Nephron progenitor cell (in vitro differentiated cells): ENCODE measurements at places on chromosomes 3 and 15.

GRCh38 chr3:72594615-72595215, 253.5 kb downstream of the SHQ1 start:
- no peak overlapping the region for H3K4me3 ChIP-seq
- H3K36me3 ChIP-seq = no peaks in the 10 kb centered on the region
- DNase-seq = no peak
- H3K4me1 ChIP-seq = peaks cover 86% of the 10 kb centered on the region
- H3K27ac ChIP-seq = no peak overlapping the region
- peaks cover 58% of the 10 kb centered on the region for H3K27me3 ChIP-seq

- DNase-seq = no peak
- H3K27ac ChIP-seq = no peak overlapping the region
- peaks cover 7% of the 10 kb centered on the region for H3K36me3 ChIP-seq
- H3K4me3 ChIP-seq = no peak overlapping the region
- H3K4me1 ChIP-seq = peaks cover 5% of the 10 kb centered on the region
These were observed 105.3 kb downstream of the CTNNB1 start for GRCh38 chr3:41304593-41304992.

DNA sequence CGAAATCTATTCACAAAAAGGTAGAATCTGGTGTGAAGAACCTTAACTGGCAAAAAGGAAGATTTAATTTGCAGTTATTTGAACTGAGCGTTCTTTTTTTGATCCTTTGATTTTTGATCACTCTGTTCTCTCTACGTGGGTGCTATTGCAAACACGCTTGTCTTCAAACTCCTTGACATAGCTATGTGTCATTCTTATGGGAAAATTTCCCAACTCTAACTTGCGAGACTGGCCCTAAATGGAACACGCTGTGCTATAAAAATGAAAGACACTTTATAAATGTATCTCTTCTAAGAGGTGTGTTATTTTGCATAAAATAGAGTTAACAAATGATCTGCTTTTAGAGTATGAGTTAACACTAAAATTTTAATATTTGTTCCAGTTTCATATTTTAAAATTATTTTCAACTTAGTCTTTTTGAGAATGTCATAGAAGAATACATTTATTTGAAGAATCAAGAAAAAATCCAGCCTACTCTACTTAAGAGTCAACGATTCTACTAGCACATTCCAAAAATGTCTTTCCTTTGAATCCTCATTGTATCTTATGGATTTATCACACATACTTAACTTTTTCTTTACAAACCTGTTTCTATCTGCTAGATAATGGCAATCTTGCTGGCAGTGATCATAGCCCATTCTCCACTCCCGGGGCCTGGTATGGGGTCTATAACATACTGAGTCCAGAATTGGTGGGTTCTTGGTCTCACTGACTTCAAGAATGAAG, 610.0 kb upstream of the TBL1XR1 start:
- H3K27me3 ChIP-seq = peaks cover 4% of the 10 kb centered on the region
- no peak overlapping the region for H3K27ac ChIP-seq
- H3K36me3 ChIP-seq = peaks cover 22% of the 10 kb centered on the region
- H3K4me3 ChIP-seq = no peak overlapping the region

DNA sequence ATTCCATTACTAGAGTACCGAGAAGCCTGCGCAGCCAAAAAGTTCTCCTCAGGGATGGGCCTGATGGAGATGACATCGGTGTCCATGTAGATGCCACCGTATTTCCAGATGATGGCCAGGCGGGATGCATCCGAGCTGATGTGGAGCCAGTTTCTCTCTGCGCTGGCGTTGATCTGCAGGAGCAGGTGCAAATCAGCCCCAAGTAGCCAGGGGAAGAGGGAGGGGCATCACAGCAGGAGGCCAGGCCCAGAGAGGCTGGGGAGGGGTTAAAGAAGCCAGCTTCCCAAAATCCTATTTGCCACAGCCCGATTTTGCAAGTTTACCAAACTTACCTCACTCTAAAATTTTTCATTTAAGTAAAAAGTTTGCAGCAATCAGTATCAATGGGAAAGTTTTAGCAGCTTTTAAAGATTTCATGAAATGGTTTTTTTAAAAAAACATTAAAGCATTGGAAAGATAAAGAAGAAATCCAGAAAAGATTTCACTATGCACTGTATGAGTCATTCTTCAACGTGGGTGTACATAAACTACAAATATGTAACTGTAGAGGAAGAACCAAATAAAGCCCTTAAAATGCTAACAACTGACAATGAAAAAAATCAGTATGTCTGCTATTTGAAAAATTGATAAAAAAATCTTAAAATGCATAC, 7.4 kb downstream of the A4GNT start:
- no peak overlapping the region for H3K4me3 ChIP-seq
- H3K4me1 ChIP-seq = peaks cover 15% of the 10 kb centered on the region
- DNase-seq = no peak
- H3K36me3 ChIP-seq = no peaks in the 10 kb centered on the region
- H3K27ac ChIP-seq = no peak overlapping the region
- H3K27me3 ChIP-seq = peaks cover 3% of the 10 kb centered on the region

GRCh38 chr3:117520582-117520981, 811.0 kb downstream of the TUSC7 start:
- H3K4me1 ChIP-seq = peaks cover 28% of the 10 kb centered on the region
- H3K4me3 ChIP-seq = no peak overlapping the region
- no peak overlapping the region for H3K27ac ChIP-seq
- DNase-seq = no peak

DNA sequence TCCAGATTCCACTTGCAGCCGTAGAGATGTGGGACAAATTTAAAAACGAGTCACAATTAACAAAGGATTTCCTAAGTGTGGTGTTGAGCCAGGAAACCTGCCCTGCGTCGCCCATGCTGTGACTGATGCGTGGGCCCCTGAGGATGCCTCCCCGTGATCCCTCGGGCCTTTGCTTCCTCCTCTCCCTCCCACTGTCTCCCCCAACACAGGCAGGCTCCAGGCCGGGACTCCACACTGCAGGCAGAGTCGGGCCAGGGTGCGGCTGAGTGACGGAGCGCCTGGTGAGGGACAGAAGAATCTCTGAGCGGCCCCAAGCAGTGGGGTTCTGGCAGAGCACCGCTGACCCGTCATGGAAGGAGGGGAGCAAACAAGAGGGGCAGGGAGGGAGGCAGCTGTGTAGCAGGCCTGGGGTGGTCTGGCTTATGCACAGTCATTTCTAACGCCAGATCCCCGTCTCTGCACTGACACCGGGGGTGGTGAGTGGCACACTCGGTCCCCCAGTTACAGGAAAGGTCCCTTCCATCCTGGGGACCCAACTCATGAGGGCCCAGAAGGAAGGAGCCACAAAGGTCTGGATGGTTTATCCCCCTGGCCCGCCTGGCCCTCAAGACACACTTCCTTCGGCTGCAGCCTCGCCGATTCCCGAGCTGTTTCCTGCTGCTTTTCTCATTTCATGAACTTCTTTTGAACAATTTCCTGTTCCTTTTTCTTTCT, 91.0 kb downstream of the XXYLT1 start:
- H3K36me3 ChIP-seq = peaks cover 36% of the 10 kb centered on the region
- H3K4me1 ChIP-seq = peaks cover 82% of the 10 kb centered on the region
- H3K27me3 ChIP-seq = peaks cover 11% of the 10 kb centered on the region
- peak overlapping the region; percentile 9 for H3K4me3 ChIP-seq
- no peak for DNase-seq

GRCh38 chr3:60629816-60630215, 621.4 kb downstream of the FHIT start:
- H3K4me1 ChIP-seq = peaks cover 44% of the 10 kb centered on the region
- no peaks in the 10 kb centered on the region for H3K36me3 ChIP-seq
- H3K27ac ChIP-seq = no peak overlapping the region
- no peak for DNase-seq
- H3K4me3 ChIP-seq = no peak overlapping the region

- no peak overlapping the region for H3K27ac ChIP-seq
- no peak for DNase-seq
- H3K4me3 ChIP-seq = no peak overlapping the region
- H3K27me3 ChIP-seq = peaks cover 4% of the 10 kb centered on the region
- H3K4me1 ChIP-seq = no peaks in the 10 kb centered on the region
- H3K36me3 ChIP-seq = peaks cover 6% of the 10 kb centered on the region
These were observed 706.2 kb downstream of the GRM7 start for GRCh38 chr3:7567160-7567559.

DNA sequence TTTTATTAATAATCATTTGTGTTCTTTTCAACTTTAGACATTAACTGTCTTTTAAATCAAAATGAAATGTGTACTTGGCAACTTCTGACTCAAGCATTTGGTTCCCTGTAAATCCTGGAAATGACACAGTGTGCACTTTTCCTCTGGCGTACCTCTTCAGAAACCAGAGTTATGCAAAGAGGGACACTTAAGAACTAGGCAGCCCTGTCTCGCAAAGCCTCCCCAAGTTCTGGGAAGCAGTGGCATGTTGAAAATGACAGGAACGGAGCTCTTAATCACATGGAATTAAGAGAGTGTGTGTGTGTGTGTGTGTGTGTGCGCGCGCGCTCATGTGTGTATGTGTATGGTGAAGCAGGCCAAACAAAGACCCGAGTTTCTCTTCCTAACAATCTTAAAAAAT, 707.4 kb downstream of the MECOM start:
- no peaks in the 10 kb centered on the region for H3K36me3 ChIP-seq
- H3K27ac ChIP-seq = no peak overlapping the region
- H3K4me1 ChIP-seq = peaks cover 8% of the 10 kb centered on the region

- H3K4me3 ChIP-seq = no peak overlapping the region
- H3K4me1 ChIP-seq = no peaks in the 10 kb centered on the region
- H3K27ac ChIP-seq = no peak overlapping the region
- peaks cover 12% of the 10 kb centered on the region for H3K27me3 ChIP-seq
- DNase-seq = no peak
These were observed 71.6 kb upstream of the SYN2 start for GRCh38 chr3:11932636-11933035.

GRCh38 chr3:196016485-196016884, 65.4 kb downstream of the TFRC start:
- H3K27ac ChIP-seq = no peak overlapping the region
- H3K27me3 ChIP-seq = peaks cover 38% of the 10 kb centered on the region
- H3K4me3 ChIP-seq = no peak overlapping the region
- DNase-seq = no peak

DNA sequence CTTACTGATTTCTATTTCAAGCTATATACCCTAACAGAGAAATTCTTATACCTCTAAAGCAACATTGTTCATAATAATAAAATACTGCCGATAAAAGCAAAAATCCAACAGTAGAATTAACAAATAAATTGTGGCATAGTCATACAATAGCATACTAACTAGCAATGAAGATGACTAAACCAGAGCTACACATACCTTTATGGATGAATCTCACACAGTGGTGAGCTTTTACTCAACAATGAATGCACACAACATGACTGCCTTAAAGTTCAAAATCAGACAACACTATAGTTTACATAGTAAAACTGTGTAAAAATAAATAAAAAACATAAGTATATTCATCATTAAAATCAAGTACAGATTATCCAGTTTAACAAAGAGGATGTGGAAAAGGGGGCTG, 99.1 kb downstream of the NR1I2 start:
- H3K4me3 ChIP-seq = no peak overlapping the region
- no peaks in the 10 kb centered on the region for H3K27me3 ChIP-seq
- no peak overlapping the region for H3K27ac ChIP-seq
- H3K36me3 ChIP-seq = peaks cover 85% of the 10 kb centered on the region
- H3K4me1 ChIP-seq = no peaks in the 10 kb centered on the region

DNA sequence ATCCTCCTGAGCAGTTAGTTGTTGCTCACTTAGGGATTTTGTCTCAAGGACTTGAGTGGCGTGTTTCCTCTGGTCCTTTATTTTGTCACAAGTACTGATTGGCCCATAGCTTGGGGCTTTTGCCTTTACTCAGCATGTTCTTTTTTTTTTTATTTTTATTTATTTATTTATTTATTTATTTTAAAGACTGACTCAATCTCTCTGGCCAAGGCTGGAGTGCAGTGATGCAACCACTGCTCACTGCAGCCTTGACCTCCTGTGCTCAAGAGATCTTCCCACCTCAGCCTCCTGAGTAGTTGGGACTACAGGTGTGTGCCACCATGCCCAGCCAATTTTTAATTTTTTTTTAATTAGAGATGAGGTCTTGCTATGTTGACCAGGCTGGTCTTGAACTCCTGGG, 223.9 kb upstream of the TPM1 start:
- peaks cover 24% of the 10 kb centered on the region for H3K36me3 ChIP-seq
- no peak overlapping the region for H3K4me3 ChIP-seq
- no peak for DNase-seq
- no peak overlapping the region for H3K27ac ChIP-seq
- H3K4me1 ChIP-seq = peaks cover 43% of the 10 kb centered on the region

DNA sequence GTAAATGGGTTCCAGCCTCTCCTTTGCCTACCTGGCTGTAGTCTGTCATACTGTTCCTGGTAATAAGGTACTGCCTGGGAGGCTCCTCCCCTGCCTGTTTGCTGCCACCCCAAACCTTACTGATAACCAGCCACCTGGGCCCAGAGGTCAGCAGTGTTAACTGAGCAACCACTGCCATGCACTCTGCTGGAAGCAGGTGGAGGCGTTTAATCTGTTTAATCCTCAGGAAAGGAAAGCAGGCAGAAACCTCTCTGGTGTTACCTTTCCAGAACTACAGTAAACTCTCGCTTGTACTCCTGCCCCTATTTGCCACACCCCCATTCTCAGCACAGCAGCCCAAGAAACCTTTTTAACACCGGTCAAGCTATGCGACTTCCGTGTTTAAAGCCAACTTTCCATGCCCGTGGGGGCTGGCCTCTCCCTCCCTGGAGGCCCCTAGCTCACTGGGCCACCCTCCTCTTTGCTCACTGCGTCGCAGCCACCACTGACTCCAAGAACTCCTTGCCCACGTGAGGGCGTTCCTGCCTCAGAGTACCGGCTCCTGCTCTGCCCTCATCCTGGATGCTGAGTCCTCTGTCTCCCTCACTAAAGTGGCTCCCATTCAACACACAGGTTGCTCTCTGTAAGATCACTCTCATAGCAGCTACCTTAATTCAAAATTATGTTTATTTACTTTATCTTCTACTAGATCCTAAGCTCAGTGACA, 8.3 kb downstream of the BDH1 start:
- H3K27ac ChIP-seq = peak overlapping the region; percentile 21
- peaks cover 60% of the 10 kb centered on the region for H3K4me1 ChIP-seq
- DNase-seq = peak; percentile 32
- peak overlapping the region; percentile 26 for H3K4me3 ChIP-seq
- peaks cover 13% of the 10 kb centered on the region for H3K36me3 ChIP-seq
- H3K27me3 ChIP-seq = peaks cover 9% of the 10 kb centered on the region

DNA sequence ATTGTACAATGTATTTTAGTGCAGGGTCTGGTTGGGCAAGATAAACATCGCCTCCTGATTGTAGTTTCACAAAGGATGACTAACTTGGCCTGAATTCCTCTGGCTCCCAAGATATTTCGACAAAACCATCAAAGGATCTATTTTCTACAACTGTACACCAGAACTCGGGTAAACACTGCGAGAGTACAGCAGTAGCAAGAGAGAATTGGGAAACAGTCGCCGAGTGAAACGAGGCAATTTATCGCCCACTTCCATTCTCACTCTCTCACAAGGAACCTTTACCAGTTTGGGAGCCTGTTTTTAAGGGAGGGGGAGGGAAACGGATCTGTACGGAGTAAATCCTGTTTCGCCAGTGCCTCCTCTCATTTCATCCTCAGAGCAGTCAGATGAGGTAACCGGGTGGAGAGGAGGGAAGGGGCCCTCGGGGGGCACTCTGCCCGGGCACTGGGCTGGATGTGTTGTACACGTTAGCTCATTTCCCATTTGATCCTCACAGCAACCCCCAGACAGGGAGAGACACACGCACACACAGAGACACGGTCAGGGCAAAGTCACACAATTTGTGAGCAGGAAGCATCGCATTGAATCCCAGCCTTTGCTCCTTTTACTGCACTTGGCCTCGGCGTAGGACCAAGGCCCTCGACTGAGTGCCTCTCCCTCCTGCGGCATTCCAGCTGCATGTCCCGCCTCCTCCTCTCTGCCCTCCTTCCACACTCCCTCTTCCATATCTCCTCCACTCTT, 120.1 kb downstream of the LIPC start:
- DNase-seq = no peak
- peaks cover 7% of the 10 kb centered on the region for H3K27me3 ChIP-seq
- H3K4me3 ChIP-seq = no peak overlapping the region
